ENCODE measurements at places on chromosomes 5 and 9.
A peak's percentile ranks its signal among the peaks of the same experiment; 100 is the strongest.

DNA sequence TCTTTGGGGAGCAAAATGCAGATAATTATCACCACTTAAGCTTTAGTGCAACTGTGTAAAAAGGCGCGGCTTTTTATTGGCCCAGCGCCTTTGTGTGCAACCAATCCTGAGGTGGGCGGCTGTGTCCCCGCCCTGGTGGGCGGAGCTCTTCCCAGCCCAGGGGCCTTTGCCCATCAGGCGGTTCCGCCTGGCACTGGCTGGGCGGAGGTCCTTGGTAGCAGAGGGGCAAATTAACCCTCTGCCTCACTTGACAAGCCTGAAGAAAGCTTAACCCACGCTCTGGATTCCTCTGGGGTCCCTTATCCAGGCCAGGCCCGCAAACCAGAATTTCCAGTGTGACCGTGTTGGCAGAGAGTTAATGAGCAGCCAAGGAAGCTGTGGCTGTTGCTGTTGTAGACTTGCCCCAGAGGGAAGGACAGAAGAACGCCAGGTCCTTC lies 12.8 kb upstream of the NIPAL4 start:
- DNase-seq = peak; percentile 74
- H3K27ac ChIP-seq = no peak overlapping the region
- H3K4me3 ChIP-seq = no peak overlapping the region

- peak; percentile 18 for DNase-seq
- H3K27ac ChIP-seq = no peak overlapping the region
- no peaks in the 10 kb centered on the region for H3K36me3 ChIP-seq
Measured at GRCh38 chr5:81544351-81545018, 150.6 kb upstream of the ACOT12 start.

DNA sequence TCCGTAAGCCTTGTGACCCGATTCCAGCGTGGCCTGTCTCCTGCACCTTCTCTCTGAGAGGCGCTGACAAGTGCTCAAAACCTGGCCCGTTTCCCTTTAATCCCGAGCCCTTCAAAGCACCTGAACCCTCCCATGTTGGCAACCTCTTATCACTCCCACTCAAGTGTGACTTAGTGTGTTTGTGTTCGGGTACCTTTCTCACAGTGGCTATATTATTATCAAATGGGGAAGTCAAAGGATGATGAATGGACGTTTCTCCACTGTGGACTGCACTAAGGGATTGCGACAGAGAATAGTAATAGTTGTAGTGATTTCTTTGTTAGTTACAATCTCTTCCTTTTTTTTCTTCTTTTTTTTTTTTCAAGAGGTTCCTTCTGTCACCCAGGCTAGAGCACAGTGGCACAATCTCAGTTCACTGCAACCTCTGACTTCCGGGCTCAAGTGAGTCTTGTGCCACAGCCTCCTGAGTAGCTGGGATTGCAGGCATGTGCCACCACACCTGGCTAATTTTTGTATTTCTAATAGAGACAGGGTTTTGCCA lies 65.4 kb upstream of the TNFSF8 start:
- H3K36me3 ChIP-seq = no peaks in the 10 kb centered on the region
- no peaks in the 10 kb centered on the region for H3K4me1 ChIP-seq
- no peaks in the 10 kb centered on the region for H3K27me3 ChIP-seq
- DNase-seq = no peak

- H3K27ac ChIP-seq = no peak overlapping the region
- H3K27me3 ChIP-seq = no peaks in the 10 kb centered on the region
- no peak overlapping the region for H3K4me3 ChIP-seq
- no peaks in the 10 kb centered on the region for H3K36me3 ChIP-seq
- DNase-seq = no peak
Measured at GRCh38 chr5:116482394-116482793, 92.2 kb downstream of the SEMA6A start.

DNA sequence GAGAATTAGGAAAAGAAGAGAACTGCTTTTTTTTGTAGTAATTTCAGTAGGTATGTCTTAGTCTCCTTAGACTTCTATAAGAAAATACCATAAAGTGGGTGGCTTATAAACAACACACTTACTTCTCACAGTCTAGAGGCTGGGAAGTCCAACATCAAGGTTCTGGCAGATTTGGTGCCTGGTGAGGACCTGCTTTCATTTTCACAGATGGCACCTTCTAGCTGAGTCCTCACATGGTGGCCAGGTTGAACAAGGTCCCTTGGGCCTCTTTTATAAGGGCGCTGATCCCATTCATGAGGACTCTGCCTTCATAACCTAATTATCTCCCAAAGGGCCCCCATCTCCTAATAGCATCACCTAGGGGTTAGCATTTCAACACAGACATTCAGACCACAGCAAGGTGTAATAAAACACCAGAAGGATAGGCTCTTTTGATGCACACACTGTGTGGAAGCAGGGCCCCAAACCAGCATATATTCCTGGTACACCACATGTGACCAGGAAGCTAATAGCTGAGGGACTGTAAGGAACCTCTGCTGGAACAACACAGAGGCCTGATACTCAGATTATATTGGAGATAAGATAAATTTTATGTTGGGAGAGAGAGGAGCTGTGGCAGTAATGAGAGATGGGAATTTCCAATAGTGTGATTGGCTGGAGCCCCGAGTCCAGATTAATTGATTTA lies 384.9 kb downstream of the RAB3C start:
- no peak for DNase-seq
- H3K4me1 ChIP-seq = no peaks in the 10 kb centered on the region
- H3K36me3 ChIP-seq = no peaks in the 10 kb centered on the region

- H3K27ac ChIP-seq = no peak overlapping the region
- no peaks in the 10 kb centered on the region for H3K36me3 ChIP-seq
- H3K4me3 ChIP-seq = no peak overlapping the region
- no peaks in the 10 kb centered on the region for H3K27me3 ChIP-seq
- no peak for DNase-seq
Measured at GRCh38 chr9:117073071-117073470, 341.8 kb downstream of the ASTN2 start.

- no peak overlapping the region for H3K27ac ChIP-seq
- no peaks in the 10 kb centered on the region for H3K27me3 ChIP-seq
- H3K36me3 ChIP-seq = no peaks in the 10 kb centered on the region
Measured at GRCh38 chr5:6718161-6718681, 5.0 kb downstream of the TENT4A start.

DNA sequence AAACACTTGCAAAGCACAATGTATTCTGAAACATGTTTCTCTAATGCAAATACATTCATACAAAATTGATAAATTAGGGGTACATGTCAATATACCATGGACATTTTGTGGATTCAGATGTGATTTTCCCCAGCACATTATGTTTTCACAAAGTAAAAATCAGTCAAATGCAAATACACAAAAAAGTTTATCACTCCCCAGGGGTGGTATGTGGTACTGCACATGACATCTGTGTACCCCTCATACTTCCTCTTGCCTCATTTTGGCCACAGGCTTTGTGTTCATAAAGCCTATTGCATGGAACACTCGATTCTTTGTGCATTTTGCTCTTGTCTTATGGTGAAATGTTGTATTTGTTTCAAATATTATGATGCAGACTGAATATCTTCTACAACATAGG lies 116.8 kb upstream of the PDE4D start:
- no peaks in the 10 kb centered on the region for H3K4me1 ChIP-seq
- H3K27ac ChIP-seq = no peak overlapping the region
- no peaks in the 10 kb centered on the region for H3K36me3 ChIP-seq
- no peak overlapping the region for H3K4me3 ChIP-seq

- peak; percentile 91 for DNase-seq
- peaks cover 10% of the 10 kb centered on the region for H3K27me3 ChIP-seq
- peak overlapping the region; percentile 46 for H3K27ac ChIP-seq
Measured at GRCh38 chr5:177402271-177403043, 2.0 kb upstream of the PFN3 start.

DNA sequence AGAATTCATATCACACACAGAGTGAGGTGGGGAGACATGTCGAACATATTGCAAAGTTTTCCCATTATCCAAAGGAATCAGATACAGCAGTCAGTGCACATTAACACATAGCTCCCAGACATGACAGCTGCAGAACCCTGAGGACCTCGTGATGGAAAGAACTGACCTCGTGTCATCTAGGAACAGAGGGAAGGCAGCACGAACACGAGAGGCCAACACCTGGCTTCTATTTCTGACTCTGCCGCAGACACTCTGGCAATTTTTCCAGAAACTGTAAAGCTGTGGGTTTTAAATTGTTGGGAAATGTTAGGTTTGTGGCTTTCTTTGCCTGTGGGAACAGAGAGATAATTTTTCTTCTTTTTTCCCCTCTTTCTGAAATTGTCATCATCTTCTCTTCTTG lies 315.0 kb upstream of the PIK3R1 start:
- no peaks in the 10 kb centered on the region for H3K27me3 ChIP-seq
- H3K36me3 ChIP-seq = no peaks in the 10 kb centered on the region
- no peak overlapping the region for H3K27ac ChIP-seq
- H3K4me3 ChIP-seq = no peak overlapping the region

DNA sequence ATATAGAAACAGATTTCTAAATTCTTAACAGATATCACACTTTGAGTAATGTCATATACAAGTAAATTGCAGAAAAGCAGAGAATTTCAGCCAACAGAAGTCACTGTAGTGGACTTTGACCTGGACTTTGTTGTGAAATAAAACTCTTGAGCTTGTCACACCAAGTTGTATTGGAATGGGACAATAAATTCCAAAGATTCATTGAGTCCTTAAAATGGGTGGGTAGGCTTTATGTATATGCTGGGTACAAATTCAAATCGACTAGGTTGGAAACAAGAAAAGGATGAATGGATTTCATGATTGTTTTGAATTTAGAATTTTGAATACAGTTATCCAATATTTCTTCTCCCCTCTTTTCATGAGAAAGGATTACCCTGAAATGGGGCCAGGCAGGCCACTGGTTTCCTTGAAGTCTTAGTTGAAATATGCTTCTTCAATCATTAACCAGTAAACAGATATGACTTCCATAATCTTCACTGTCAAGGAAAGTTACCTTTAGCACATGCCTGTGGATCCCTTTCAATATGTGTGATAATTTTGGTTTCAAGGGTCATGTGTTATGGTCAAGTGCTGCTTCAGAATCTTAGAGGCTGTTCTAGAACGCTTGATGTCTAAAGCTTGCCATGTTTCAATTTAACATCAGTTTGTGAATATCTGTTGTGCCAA lies 25.7 kb downstream of the PIP5K1B start:
- H3K4me3 ChIP-seq = no peak overlapping the region
- H3K36me3 ChIP-seq = no peaks in the 10 kb centered on the region
- no peak for DNase-seq
- peak overlapping the region; percentile 79 for H3K27ac ChIP-seq

GRCh38 chr9:137227054-137227852 lies at the start of gene RNF224:
RNF224 (plus strand) TSS chr9:137227502; CDS start chr9:137228336, 834 bp downstream.
- no peak within 1 kb of the TSS for H3K4me3 ChIP-seq
- no peak within 1 kb of the TSS for H3K27ac ChIP-seq
- peaks cover 20% of the 10 kb centered on the region for H3K27me3 ChIP-seq
- peak; percentile 86 for DNase-seq

GRCh38 chr9:4137234-4137633 lies 162.6 kb downstream of the GLIS3 start:
- H3K4me1 ChIP-seq = no peaks in the 10 kb centered on the region
- H3K36me3 ChIP-seq = no peaks in the 10 kb centered on the region
- no peak overlapping the region for H3K4me3 ChIP-seq
- no peaks in the 10 kb centered on the region for H3K27me3 ChIP-seq
- DNase-seq = no peak

DNA sequence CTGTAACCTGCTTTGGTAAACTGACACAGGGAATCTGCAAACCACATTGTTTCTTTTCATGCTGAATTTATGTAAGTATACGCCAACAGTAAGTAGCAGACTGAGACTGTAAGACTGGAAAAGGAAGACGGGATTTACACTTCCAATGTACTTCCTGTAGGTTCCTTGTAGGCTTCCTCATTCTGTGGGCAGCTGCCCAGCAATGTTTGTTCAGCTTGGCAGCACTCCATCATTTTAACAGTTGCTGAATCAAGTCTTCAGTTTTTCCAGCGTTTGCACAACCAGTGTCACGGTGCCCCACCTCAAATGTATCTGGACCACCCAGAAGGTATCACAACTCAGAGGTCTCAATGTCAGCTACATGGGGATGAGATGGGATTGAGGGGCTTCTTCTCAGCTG lies 232.6 kb downstream of the PRDM9 start:
- no peak overlapping the region for H3K27ac ChIP-seq
- H3K4me1 ChIP-seq = no peaks in the 10 kb centered on the region
- no peak for DNase-seq
- H3K4me3 ChIP-seq = no peak overlapping the region
- H3K36me3 ChIP-seq = no peaks in the 10 kb centered on the region
- H3K27me3 ChIP-seq = no peaks in the 10 kb centered on the region

DNA sequence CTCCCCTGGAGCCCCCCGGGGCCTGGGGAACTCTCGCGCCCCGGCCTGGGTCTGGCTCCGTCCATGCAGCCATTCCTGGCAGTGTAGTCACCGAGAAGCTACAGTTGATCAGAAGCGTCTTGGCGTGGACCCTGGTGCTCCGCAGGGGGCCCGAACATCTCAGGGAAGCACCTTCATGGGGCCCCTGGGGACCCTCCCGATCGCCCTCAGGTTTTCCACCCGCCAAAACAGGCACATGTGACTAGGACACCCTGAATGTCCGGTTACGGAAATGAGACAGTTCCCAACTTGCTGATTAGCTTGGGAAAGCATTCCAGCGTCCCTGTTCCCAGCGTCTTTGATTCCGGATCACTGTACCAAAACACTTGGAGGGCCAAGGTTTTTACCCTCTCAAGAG lies 472 bp downstream of the FBXO4 start:
- no peaks in the 10 kb centered on the region for H3K4me1 ChIP-seq
- peak; percentile 58 for DNase-seq
- H3K4me3 ChIP-seq = peak overlapping the region; percentile 66
- peak overlapping the region; percentile 88 for H3K27ac ChIP-seq
- H3K36me3 ChIP-seq = no peaks in the 10 kb centered on the region

DNA sequence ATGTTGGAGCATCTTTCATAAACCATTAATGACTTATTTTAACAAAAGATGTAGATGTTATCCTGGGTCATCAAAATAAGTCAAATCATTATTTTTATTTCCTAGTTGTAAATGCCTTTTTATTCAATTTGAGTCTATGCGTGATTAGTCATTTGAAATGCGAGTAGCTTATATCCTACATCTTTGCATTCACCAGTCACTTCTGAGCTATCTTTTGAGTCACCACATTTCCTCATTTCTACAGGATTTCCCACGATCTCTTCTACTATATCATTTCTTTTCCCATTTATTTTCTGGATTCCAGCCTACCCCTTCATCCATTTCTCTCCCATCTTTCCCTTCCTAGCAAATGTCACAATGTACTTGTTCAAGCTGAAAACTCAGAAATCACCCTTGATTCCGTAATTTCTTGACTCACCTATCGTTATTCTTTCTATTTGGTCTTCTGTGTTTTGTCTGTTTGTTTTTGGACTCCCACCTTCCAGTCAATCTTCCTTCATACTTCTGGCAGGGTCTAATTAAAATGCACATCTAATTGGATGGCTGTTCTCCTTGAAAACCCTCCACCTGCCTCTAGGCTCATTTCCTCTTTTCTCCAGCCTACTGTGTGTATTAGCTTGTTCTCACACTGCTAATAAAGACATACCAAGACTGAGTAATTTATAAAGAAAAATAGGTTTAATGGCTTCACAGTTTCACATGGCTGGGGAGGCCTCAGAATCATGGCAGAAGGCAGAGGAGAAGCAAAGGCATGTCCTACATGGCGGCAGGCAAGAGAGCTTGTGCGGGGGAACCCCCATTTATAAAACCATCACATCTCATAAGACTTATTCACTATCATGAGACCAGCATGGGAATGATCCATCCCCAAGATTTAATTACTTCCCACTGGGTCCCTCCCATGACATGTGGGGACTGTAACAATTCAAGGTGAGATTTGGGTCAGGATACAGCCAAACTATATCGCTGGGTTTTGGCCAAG lies 112.4 kb downstream of the MEF2C start:
- DNase-seq = no peak
- H3K27me3 ChIP-seq = no peaks in the 10 kb centered on the region
- H3K4me1 ChIP-seq = no peaks in the 10 kb centered on the region
- H3K36me3 ChIP-seq = no peaks in the 10 kb centered on the region
- H3K4me3 ChIP-seq = no peak overlapping the region

GRCh38 chr9:124218438-124218982 lies 39.2 kb upstream of the NEK6 start:
- DNase-seq = peak; percentile 80
- no peak overlapping the region for H3K4me3 ChIP-seq
- H3K36me3 ChIP-seq = no peaks in the 10 kb centered on the region
- peaks cover 34% of the 10 kb centered on the region for H3K4me1 ChIP-seq
